ENCODE measurements at places on chromosomes 4 and X.

GRCh38 chrX:81202456-81202819 lies 536 bp downstream of the SH3BGRL start:
- H3K27ac ChIP-seq, result peak overlapping the region; percentile 99
- peaks cover 30% of the 10 kb centered on the region for H3K4me1 ChIP-seq
- no peak for DNase-seq

DNA sequence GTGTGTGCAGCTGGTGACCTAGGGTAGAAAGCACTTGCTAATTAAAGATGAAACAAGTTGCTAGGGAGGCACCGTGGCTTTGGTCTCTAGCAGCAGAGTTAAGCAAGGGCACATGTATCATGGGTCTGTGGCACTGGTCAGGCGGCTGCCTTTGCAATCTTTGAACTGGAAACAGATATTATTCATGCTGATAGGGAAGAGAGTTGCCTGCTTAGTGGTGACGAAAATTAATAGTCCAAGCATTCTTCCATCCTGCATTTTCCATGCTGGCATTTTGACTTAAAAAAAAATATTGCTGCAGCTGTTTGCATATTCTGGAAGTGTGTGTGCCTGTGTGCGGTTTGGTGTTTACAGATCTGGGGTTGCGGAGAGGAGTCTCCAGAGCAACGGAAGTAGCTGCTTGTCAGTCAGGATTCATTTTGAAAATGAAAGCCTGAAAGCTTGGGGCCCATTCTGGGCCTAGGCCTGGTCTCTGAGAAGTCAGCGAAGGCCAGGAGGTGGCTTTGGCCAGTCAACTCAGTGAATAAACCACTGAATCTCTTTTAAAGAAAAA lies 2.3 kb upstream of the SOWAHD start:
- H3K4me3 ChIP-seq, result no peak overlapping the region
- peaks cover 46% of the 10 kb centered on the region for H3K27me3 ChIP-seq
- DNase-seq, result no peak
- H3K27ac ChIP-seq, result no peak overlapping the region
- no peaks in the 10 kb centered on the region for H3K36me3 ChIP-seq

- no peaks in the 10 kb centered on the region for H3K36me3 ChIP-seq
- H3K27ac ChIP-seq, result no peak overlapping the region
- no peak overlapping the region for H3K4me3 ChIP-seq
- H3K4me1 ChIP-seq, result peaks cover 25% of the 10 kb centered on the region
- H3K27me3 ChIP-seq, result peaks cover 12% of the 10 kb centered on the region
Measured at GRCh38 chr4:141814499-141814898, 178.1 kb downstream of the IL15 start.

- no peak overlapping the region for H3K27ac ChIP-seq
- no peak overlapping the region for H3K4me3 ChIP-seq
Measured at GRCh38 chr4:63325140-63325539, 1084.1 kb downstream of the TECRL start.

DNA sequence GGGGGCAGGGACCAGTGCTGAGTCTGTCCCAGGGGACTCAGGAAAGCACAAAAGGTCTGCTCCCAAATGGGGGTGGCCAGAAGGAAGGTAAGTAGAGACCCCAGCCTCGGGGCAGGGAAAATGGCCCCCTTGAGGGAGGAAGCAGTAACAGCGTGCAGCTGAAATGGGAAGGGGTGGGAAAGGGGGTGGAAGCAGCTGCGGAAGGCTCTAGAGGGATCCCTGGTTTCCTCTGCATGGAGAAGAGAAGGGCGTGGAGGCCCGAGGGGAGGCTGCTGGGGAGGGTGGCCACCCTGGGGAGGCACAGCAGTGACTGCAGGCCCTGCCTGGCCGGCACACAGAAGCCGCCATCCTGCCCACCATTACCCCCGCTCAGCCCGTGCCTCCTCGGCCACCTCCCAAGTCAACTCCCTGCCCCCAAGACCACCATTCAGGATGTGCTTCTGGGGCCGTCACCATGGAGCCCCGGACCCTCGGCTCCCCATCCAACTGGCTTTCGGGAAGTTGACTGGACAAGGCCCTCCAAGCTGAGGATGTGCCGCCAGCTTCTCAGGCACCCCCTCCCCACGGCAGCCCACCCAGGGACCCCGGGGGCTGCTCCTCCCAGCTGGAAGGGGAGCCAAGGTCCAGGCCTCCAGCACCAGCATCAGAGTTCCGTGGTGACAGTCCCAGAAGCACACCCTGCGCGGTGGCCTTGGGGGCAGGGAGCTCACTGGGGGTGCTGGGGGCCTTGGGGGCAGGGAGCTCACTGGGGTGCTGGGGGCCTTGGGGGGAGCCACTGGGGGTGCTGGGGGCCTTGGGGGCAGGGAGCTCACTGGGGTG lies 23.6 kb downstream of the CFAP99 start:
- no peak for DNase-seq
- H3K27ac ChIP-seq, result no peak overlapping the region
- H3K4me1 ChIP-seq, result no peaks in the 10 kb centered on the region
- H3K4me3 ChIP-seq, result no peak overlapping the region

- peaks cover 5% of the 10 kb centered on the region for H3K4me1 ChIP-seq
- no peak for DNase-seq
- peaks cover 24% of the 10 kb centered on the region for H3K27me3 ChIP-seq
- H3K27ac ChIP-seq, result no peak overlapping the region
Measured at GRCh38 chr4:3781997-3782930, 16.1 kb downstream of the ADRA2C start.

GRCh38 chr4:10087152-10087791 lies 29.3 kb downstream of the WDR1 start:
- peaks cover 60% of the 10 kb centered on the region for H3K36me3 ChIP-seq
- no peak overlapping the region for H3K4me3 ChIP-seq
- H3K27ac ChIP-seq, result peak overlapping the region; percentile 61
- H3K27me3 ChIP-seq, result no peaks in the 10 kb centered on the region
- DNase-seq, result no peak

GRCh38 chr4:58760737-58761136 lies 1650.6 kb upstream of the IGFBP7 start:
- no peak for DNase-seq
- H3K27me3 ChIP-seq, result peaks cover 4% of the 10 kb centered on the region
- no peak overlapping the region for H3K4me3 ChIP-seq

DNA sequence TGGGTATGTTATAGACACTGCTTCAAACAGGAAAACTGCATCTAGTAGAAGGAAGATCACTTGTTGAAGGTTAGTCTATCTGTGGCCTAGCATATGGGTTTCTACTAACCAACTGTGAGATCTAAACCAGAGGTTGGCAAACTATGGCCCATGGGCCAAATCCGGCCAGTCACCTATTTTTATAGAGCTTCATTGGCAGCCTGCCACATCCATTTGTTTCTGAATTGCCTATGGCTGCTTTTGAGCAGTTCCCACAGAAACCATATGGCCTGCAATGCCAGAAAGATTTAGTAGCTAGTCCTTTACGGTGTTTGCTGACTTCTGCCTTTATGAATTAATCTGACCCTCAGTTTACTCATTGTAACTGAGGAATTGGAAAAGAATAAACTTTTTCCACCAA lies 71.1 kb downstream of the MID1 start:
- no peak overlapping the region for H3K4me3 ChIP-seq
- no peaks in the 10 kb centered on the region for H3K27me3 ChIP-seq
- DNase-seq, result no peak
- H3K27ac ChIP-seq, result no peak overlapping the region
- peaks cover 9% of the 10 kb centered on the region for H3K36me3 ChIP-seq

DNA sequence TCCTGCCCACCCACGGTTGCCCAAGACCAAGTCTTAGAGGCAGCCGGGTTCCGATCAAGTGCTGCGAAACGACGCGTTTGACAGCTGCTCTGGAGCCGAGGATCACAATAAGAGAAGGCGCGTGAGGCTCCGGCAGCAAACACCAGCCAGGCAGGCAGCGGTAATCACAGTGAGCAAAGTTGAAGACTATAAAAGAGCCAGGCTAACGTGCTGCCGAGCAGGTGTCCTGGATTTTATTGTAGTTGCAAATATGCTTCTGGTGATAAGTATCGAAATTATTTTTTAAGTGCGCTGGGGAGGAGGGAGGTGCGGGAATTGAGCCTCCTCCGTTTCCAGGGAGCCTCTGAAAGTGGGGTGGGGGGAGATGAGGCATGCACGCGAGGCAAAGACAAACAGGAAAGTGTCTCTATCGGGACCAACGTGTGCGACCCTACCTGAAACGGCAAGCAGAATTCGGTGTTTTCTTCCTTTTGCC lies 590 bp downstream of the GABRA2 start:
- no peak overlapping the region for H3K27ac ChIP-seq
- peaks cover 53% of the 10 kb centered on the region for H3K27me3 ChIP-seq
- H3K36me3 ChIP-seq, result no peaks in the 10 kb centered on the region
- DNase-seq, result peak; percentile 47
- H3K4me1 ChIP-seq, result peaks cover 22% of the 10 kb centered on the region
- peak overlapping the region; percentile 94 for H3K4me3 ChIP-seq

Data from nephron progenitor cell (in vitro differentiated cells).